ENCODE measurements at places on chromosomes 3 and 15.

GRCh38 chr15:45384700-45385099 lies 6.4 kb upstream of the GATM start:
- no peak for DNase-seq

DNA sequence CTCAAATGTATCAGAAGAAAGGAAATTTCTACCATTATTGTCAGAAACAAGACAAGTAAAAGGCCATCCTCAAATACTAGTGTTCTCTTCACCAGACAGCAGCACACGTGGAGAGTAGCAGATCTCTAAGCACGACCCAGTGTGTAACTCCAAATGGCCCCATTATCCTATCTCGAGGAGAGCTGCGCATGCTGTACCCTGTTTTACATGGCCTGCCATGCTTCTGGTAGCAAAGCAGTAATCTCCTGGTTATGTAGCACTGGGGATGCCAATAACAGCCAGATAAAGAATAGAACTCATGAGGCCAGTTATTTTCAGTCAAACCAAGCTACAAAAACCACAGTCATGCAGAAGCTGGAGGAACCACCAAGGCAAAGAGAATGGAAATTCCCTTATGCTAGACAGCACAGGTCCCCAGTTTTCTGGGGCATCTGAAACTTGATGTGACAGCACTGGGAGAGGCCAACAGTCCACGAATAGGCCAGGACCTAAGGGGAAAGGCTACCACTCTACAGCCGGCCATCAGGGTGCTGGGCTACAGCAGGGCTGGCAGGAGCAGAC lies 73.0 kb downstream of the LIPC start:
- DNase-seq, result no peak

- no peak for DNase-seq
These were observed 117.1 kb downstream of the TPRA1 start for GRCh38 chr3:127473244-127474024.

DNA sequence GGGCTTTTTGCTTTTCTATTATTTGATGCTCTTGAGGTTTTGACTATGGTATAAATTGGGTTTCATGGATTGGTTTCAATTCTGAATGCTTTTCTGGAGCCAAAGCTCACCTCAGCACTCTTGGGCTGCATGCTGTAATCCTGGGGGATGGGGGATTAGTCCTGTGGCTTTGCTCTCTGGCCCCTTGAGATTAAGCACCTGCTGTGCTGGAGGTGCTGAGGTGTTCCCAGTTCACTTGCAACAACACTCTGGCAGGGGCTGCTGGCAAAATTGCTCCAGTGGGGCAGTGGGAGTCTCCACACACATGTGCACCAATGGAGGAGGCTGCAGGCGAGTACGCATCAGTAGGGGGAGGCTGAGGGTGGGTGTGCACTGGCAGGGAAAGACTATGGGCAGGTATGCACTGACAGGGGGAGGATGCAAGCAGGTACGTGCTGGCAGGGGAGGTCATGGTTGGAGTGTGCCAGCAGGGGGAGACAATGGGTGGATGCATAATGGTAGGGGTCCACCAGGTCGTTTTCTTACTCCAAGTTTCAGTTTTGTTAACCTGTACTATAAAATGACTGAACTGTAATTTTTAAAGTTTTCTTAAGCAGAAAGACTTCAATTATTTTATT lies 489.2 kb downstream of the FGF12 start:
- no peak for DNase-seq

DNA sequence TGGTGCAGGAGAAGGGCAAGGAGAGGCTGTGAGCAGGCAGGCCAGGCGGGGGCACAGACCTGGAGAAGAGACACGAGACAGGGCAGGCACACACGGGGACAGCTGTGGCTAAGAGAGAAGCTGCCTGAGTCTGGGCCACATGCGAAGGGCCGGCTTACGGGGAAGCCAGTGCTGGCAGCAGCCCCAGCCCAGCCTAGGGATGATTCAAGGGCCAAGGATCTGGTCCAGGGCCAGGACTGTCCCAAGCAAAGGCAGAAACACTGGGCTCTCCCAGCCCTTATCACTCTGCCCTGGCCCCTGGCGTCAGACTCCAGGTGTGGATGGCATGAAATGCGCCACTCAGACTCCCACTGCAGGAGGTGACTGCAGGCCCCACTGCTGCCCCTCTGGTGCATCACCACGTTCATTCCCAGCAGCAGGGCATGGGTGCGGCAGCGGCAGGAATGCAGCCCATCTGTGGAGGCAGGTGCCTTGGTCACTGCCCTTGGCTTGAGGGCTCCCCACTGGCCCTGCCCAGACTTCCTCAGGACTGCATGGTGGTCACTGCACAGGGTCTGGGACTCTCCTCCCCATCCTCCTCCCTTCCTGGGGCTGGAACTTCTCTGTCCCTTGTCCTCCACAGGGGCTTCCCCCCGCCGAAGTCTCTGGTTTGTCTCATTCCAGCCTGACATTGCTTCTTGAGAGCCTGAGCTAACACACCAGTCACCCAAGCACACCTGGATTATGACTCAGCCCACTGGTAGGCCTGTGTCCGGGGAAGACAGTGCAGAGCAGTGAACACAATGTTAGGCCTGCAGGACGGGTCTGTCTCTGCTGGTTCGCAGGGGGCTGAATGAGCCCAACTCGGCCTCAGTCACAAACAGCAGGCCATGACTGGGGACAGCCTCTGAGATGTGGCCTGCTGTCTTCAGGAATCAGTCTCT lies 69.3 kb downstream of the TBC1D2B start:
- DNase-seq, result peak; percentile 16

DNA sequence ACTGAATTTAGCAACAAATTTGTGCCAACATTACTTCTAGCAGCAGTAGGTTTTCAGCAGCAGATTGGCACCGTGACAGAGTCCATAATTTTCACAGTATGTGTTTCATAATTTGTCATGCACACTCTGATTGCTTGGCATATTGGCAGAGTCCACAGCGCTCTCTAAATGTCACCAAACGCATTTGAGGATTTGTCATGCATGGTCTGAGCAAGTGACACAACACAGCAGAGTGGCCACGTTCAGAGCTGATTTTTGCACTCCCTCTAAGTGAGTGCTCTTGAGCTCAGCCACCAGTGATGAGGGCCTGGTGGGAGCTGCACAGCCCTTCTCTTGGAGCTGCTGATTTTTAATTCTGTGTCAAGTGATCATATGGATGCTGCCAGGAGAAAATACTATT lies 1270.8 kb downstream of the ROBO1 start:
- no peak for DNase-seq

DNA sequence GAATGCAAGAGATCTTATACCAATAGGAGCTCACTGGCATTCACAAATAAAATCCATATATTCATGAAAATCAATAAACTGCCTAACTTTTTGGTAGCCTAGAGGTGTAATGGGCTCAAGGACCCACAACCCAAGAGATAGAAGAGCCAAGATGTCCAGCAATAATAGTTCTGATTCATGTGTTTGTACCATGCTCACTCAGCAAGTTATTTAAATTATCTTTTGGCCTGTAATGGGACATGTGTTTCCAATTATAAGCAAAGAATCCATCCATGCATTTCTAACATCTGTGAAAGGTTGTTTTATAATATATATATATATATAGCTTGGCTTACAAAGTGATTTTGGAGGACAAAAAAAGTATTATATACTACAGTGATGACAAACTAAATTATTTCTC lies 29.7 kb upstream of the SHC4 start:
- no peak for DNase-seq

- DNase-seq, result no peak
These were observed 25.6 kb downstream of the SLCO3A1 start for GRCh38 chr15:91879158-91879557.

- DNase-seq, result no peak
These were observed 142.5 kb upstream of the MBNL1 start for GRCh38 chr3:152126260-152126659.
